Astrocyte of the cerebellum (primary cell): ENCODE measurements at places on chromosomes 11 and 22.
A peak's percentile ranks its signal among the peaks of the same experiment; 100 is the strongest.

GRCh38 chr22:41241133-41241676 lies 474 bp upstream of the CHADL start:
- DNase-seq = no peak

GRCh38 chr11:117998664-117999353 lies 12.6 kb downstream of the IL10RA start:
- DNase-seq = no peak

GRCh38 chr11:123054301-123055065 lies 7.5 kb downstream of the HSPA8 start:
- peak; percentile 49 for DNase-seq

DNA sequence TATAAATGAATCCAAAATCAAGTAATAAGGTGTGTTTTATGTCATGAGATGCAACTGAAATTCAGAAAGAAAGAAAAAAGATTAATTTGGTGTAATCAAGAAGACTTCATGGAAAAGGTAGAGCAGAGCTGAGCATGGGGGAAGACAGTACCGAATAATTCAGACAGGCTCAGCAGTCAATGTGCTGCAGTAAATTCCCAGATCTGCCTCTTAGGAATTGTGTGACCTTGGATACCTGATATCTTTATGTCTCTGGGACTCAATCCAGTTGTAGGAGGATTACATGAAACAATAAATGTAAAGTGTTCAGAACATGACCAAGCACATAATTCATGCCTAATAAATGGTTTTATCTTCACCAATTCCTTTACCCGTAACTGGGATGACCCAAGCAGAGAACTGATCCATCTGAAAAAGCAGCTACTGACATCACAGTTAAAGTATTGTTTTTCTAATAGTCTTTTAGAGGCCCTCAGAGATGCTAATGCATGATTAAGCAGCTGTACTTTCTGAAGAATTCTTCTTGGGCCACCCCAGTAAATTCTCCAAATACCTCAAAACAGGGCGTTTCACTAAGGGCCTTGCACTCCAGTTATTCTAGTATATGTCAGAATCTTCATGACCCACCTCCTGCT lies 7.8 kb downstream of the MS4A12 start:
- DNase-seq = no peak

DNA sequence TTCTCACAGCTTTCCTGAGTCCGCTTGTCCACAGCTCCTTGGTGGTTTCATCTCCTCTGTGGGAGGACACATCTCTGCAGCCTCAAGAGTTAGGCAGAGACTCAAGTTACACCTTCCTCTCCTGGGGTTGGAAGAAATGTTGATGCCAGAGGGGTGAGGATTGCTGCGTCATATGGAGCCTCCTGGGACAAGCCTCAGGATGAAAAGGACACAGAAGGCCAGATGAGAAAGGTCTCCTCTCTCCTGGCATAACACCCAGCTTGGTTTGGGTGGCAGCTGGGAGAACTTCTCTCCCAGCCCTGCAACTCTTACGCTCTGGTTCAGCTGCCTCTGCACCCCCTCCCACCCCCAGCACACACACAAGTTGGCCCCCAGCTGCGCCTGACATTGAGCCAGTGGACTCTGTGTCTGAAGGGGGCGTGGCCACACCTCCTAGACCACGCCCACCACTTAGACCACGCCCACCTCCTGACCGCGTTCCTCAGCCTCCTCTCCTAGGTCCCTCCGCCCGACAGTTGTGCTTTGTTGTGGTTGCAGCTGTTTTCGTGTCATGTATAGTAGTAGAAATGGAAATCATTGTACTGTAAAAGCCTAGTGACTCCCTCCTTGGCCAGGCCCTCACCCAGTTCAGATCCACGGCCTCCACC lies 11.7 kb downstream of the RASD2 start:
- DNase-seq = no peak

- DNase-seq = no peak
Observed at GRCh38 chr11:123678246-123678645, 23.8 kb upstream of the SCN3B start.

- no peak for DNase-seq
Observed at GRCh38 chr11:3855808-3856491, 486 bp downstream of the STIM1 start.

GRCh38 chr11:90809581-90809980 lies 586.7 kb upstream of the CHORDC1 start:
- no peak for DNase-seq

DNA sequence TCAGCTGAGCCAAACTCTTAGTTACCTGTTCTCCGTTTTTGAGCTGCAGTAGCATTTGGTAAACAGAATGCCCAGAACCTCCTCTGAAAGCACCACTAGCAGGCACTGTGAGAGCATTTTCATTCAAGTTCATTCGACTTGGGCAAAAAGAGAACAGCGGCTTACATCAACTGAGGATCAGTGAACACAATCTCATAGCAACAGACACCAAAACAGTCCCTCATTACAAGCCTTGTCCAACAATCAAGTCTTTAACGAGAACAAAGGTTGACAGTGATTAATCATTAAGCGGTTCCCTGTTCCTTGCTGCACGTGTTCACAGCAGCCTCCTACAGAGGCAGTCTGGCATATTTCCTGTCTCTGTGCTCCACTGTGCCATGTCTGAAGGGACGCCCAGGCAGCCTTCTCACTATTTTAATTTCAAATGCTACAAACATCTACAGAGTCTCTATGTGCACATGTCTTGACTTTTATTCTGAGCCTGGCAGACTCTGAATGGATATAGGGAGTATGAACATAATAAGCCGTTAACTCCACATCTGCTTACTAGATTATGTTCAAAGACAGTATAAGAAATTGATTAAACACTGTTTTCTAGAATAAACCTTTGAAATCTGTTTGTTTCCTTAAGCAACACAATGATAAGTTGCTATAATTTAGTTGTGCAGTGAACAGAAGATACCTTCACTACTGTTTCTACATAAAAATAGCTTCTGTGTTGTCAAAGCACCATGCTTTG lies 88.3 kb upstream of the MTMR2 start:
- peak; percentile 70 for DNase-seq

DNA sequence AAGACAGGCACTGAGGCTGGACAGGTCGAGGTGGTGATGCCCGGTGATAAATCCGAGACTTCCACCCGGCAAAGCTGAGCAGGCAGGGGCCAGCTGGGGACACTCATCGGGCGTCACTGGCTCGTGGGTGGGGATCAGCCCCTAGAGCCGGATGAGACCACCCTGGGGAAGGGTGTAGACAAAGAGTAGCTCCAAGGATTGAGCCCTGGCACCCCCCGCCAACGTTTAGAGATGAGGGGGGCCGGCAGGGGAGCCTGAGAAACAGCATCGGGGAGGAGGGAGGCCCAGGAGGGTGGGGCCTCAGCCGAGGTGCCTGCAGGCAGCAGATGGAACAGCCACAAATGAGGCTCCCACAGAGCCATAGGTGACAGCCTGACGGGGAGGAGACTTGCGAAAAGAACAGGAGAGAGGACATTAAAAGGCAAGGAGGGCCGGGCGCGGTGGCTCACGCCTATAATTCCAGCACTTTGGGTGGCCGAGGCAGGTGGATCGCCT lies 27.4 kb upstream of the CBX7 start:
- DNase-seq = no peak

DNA sequence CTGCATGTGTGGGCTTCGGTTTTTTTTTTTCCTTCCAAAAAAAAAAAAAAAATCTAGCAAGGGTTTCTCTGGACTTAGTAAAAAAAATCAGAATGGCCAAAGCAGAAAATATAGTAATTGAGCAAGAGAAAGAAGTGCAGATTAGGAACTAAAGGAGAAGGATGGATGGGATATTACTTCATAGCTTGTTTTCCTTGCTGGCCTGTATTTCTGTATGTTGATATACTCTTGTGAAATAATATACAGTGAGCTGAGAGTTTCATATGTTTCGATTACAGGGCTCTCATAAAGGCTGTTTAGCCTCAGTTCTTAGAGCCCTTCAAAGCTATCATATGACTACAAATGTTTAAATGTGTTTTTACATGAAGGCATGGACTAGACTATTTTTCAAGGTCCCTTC lies 34.3 kb upstream of the NFRKB start:
- DNase-seq = no peak

- peak; percentile 79 for DNase-seq
Observed at GRCh38 chr11:17845431-17845881, 110.9 kb downstream of the KCNC1 start.

DNA sequence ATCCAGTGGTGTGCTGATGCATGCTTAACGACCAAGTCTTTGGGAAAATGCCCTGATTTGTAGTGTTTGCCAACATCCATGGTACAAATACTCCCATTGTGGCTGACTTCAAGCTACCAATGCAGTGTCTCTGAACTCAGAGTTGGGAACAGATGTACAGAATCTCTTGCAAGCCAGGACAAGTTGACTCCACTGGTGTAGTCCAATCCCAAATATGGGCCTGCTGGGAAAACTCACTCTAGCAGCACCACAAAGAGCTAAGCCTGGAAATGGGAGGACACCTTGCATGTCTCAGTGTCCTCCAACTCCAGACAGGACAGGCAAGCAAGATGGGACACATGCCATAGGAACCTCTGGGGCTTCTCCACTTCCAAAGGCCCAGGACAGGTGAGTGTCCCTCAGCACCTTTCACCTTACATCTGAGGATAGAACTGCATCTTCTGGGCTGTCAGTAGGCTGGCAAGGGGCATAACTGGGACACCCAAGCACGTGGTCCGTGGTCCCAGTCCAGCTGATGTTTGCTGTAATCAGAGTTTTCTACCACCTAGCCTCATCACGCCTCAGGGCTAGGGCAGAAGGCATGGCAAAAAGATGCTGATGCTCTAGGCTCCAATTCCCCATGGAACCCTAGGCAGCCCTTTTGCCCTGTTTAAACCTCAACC lies 6.5 kb downstream of the LMO1 start:
- DNase-seq = no peak

DNA sequence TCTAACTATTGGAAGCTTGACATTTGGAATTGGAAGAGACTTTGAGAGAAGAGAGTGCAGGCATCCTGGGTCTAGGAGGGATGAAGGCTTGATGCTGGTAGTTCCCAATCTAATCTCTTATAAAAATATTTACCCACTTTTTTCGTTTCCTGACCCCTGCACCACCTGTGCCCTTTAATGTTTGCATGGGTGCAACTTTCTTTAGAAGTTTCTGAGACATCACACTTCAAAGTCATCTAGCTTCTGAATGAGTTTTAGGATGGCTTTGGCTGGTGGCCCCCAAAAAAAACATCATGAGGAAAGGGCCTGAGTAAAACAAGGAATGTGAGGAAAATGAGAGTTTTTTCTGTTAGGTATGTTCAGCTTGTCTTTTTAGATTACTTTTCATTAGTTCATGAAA lies 1.1 kb downstream of the POLD3 start:
- no peak for DNase-seq

GRCh38 chr11:63804259-63804658 lies 9.0 kb upstream of the SPINDOC start:
- no peak for DNase-seq

DNA sequence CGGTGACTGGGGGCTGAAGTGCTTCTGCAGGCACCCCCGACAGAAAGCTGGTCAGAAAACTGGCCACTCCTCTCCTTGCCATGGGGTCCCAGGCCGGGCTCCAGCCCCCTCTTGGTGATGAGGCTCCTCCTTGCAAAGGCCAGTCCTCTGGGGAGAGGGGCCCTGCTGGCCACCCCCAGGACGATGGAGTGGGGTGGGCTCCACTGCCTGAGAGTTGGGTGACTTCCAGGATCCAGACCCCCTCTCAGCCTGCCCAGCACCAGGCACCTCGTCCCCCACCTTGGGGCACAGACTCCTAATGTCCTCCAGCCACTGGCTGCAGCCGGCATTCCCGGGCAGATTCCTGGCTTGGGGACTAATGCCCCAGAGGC lies 441 bp upstream of the RPS6KA4 start:
- no peak for DNase-seq

DNA sequence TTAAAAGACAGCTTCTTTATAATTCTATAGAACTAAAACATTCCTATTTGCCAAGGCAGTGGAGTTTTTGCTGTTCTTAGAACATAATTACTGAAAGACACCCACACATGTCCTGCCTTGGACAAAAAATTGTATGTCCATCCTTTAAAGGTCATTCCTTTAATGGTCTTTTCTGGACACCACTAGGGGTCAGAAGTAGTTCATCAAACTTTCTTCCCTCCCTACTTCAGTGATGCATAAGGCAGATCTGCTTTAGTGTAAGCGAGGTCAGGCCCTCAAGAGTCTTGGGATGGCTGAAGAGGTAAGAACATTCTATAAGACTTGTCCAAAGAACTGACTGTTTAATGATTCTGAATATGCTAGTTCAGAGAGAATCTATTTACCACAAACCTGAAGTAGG lies 4.3 kb upstream of the OR51V1 start:
- peak; percentile 46 for DNase-seq

DNA sequence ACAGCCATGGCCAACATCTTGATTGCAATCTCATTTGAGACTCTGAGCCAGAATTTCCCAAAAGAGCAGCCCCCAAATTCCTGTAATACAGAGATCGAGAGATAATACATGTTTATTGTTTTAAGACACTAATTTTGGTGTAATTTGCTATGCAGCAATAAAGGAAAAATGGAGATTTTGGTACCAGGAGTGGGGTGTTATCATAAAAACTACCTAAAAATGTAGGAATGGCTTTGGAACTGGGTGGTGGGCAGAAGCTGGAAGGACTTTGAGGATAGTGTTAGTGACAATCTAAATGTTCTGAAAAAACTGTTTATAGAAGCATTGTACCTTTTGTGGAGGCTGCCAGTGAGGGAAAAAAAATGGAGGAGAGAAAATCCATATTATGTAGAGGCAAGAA lies 32.4 kb downstream of the C11orf96 start:
- no peak for DNase-seq

- DNase-seq = no peak
Observed at GRCh38 chr11:91187314-91187713, 964.5 kb upstream of the CHORDC1 start.

DNA sequence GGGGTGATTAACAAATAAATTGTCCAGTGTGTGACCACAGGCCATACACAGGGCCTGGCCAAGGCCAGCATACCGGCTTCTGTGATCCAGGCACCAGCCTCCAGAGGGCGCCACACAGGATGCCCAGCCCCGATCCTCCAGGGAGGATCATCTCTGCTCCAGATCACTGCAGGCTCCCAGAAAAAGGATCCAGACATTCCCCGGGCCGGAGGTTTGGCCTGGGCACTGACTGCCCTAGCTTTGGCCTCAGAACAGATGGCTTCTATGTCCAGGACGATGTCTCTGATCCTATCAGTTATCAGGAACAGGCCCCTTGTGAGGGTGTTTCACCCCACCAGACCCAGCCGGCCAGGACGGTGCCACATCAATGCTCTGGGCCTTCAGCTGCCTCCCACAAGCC lies 74.5 kb upstream of the LMO1 start:
- DNase-seq = no peak

DNA sequence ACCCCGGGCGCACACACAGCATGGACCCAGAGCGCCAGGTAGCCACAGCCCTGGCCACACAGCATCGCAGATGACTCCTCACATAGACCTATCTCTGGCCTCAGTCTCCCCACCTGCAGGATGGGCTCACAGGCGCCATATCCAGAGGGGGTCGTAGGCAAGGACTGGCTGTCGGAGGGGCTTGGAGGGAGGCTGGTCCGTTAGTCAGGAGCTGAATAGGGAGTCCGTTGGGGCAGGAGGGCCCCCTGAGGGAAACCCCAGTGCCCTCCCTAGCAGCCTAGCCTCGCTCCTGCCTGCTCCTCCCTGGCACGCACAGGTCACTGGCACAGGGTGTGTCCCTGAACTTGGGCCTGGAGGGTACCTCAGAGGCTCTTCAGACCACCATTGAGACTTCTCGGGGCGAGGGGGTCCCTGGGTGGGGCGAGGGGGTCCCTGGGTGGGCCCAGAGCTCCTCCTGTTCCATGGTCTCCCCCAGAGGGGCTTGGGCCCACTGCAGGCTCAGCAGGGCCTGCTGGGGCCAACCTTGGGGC lies 2.0 kb downstream of the PLXNB2 start:
- DNase-seq = no peak

- DNase-seq = no peak
Observed at GRCh38 chr11:65744699-65745042, 24.1 kb upstream of the RNASEH2C start.
